ENCODE measurements at places on chromosomes 13 and 19.
A peak's percentile ranks its signal among the peaks of the same experiment; 100 is the strongest.

DNA sequence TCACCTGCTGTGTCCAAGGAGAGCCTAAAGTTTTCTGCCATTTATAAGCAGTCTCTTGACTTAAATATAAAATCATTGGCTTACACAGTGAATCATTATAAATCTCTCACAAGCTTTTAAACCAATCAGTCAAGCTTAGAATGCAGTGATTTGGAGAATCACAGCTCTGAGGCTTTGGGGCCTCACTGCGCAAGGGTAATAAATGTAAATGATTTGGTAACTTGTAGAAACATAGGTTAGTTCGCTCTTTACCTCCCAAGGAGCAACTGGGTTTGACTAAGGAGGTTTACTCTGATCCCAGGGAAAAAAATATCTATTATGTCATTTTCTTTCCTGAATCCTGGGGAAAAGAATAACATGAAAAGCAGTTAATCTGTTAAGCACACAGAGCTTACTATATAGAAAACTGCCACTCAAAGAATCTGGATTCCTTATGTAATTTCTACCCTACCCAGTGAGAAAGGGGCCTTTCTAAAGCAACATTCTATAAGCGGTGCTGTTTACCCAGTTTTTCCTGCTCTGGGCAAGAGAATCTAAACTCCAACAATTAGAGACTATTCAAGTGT lies 128.2 kb downstream of the MZT1 start:
- no peak for DNase-seq

GRCh38 chr13:103540382-103540765 lies 474.2 kb upstream of the SLC10A2 start:
- DNase-seq: no peak

DNA sequence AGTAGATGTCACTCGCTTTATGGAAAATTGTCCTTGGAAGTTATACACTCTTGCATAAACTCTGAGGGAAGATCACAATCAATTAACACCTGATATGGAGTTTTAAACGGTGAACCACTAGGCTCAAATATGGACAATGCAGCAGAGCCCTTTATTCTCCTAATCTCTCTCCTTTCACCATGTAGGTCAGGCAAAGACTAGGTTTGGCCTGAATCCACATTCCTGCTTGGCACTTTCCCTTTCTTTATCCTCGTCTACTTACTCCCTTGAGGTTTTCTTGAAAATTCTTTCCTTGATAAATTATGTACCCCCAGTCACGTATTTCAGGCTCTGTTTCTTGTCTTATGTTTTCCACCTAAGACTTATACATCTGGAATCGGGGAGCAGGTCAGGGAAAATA lies 751.7 kb downstream of the DACH1 start:
- no peak for DNase-seq

GRCh38 chr13:41312176-41312500 lies 1.1 kb downstream of the NAA16 start:
- DNase-seq: no peak

DNA sequence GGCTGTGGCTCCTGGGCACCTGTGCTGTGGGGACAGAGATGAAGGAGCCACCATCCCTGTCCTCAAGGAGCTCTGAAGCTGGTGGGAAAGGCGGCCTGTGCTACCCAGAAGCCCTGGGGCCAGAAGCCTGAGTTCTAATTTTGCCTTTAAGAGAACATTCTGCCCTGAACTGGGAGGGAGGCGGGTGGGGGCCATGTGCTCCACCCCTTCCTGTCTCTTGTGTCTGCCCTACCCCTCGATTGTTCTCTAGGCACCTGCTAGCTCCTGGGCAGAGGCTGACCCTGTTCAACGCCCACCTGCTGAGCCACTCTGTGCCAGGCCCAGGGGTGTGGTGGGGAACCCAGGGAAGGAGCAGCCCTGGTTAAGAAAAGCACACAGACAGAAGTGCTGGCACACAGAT lies 5.9 kb downstream of the TRAPPC6A start:
- DNase-seq: no peak

DNA sequence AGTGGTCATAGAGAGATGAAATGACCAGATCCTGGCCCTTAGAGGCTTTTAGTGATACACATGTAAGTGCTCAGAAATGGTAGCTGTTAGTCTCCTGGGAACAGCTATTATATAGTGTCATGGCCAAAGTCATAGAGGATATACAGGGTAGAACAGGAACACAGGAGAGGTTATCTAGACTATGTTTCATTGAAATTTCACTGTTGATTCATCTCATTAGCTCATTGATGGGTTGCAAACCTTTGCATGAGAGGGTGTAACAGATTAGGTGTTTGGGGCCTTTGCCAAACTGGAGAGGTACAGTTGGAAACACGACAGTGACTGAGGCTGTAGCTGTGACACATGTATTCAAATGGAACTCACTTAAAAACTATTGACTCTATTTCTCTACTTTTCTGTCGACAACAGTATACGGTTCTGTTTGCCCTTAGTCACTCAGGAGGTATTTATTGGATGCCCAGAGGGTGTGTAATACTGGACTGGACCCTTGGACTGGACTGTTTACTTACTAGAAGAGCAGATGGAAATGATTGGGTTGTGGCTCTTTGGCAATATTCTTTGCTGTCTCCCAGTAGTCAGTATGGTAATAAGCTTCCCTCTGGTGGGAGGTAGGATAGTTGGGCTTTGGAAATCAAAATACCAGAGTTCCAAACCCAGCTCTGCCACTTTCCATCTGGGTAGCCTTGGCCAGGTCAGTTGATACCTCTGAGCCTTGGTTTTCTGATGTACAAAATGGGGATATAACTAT lies 29.8 kb downstream of the ARHGAP35 start:
- no peak for DNase-seq

DNA sequence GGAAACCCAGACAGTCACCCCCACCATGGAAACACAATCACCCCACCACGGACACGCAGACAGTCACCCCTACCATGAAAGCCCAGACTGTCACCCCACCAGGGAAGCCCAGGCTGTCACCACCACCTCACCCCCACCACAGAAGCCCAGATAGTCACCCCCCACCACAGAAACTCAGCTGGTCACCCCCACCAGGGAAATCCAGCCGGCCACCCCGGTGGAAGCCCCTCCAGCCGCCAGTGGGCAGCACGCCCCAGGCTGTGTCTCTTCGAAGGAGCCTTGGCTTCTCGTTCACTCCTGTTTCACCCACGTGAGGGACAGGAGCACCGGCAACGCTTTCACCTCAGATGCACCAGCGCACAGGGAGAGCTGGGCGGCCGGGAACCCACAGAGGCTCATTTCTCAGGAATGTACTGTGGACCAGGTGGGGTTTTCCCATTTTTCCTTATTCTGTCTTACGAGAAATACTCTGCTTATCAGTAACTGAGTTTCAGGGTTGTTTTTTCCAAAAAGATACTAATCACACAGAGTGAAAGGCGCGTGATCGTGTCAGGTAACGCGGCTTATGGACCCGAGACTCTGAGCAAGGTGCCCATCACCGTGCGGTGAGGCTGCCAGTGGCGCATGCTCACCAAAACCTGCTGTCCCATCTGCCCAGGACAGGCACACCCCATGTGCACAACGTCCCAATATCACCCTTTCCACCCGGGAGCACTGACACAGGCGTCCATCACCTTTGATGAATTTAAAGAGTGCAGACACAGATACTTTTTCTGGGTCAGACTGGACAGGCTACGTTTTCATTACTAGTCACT lies 28.0 kb downstream of the CARS2 start:
- no peak for DNase-seq

GRCh38 chr13:71618159-71618558 lies 248.8 kb downstream of the DACH1 start:
- no peak for DNase-seq

DNA sequence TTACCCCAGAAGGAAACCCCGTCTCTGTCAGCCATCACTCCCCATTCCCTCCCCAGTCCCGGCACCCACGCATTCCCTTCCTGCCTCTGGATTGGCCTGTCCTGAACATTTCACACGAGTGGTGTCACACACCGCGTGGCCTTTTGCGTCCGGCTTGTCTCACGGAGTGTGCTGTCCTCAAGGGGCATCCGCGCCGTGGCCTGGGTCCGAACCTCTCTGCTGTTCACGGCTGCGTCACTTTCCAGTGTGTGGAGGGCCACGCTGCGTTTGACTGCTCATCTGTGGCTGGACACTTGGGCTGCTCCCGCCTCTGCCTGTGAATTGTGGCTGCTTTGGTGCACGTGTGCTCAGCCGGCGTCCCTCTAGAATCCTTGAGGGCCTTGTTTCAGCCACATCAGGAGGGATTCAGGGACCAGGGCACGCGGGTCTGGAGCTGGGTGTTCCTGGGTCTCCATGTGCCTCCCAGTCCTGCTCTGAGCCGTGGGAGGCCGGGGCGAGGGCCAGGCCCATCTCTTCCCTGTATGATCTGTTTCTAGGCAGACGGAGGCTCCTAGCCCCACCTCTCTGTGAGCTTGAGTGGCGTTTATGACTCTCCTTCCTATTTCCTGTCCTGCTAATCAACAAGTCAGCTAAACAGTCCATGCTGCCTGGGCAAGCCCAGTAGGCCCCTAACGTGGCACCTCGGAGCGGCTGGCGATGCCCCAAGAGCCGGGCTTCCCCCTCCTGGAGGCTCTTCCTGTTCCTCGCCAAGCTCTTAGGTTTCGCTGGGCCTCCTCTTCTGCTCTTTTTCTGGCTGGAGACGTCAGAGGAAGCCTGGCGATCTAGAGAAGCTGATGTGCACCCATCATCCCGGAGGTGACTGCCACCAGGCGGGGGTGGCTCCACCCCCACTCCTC lies 8.1 kb downstream of the STK11 start:
- DNase-seq: no peak

DNA sequence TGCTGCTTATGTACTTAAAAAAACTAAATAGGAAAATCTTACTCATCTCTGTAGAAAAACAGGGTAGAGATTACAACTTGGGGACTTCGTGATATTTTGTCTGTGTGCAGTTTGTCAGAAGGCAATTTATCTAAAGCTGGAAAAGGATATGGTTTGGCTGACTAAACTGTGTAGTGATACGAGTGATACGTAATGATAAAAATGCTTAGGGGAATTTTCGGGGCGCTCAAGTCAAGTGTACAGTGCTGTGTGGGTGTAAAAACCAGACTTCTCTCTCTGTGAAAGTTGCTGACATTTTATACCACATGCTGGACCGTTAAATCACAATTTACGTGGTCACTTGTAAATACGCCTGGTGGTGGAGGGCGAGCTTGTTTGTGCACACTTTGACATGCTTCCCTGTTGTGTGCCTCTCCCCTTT lies 221.7 kb downstream of the KCNRG start:
- no peak for DNase-seq

- DNase-seq: no peak
Observed at GRCh38 chr13:27264181-27264580, 6.4 kb upstream of the RASL11A start.

GRCh38 chr19:38642176-38642575 lies 5.3 kb upstream of the ACTN4 start:
- no peak for DNase-seq

- no peak for DNase-seq
Observed at GRCh38 chr13:114140131-114140905, 7.9 kb upstream of the RASA3 start.

- DNase-seq: no peak
Observed at GRCh38 chr13:74732736-74733385, 598.7 kb upstream of the KLF12 start.

GRCh38 chr13:20998649-20999415 lies 62.6 kb downstream of the LATS2 start:
- DNase-seq: no peak

- DNase-seq: no peak
Observed at GRCh38 chr19:1384478-1385110, 887 bp downstream of the NDUFS7 start.

- DNase-seq: no peak
Observed at GRCh38 chr19:28737021-28737895, 475.7 kb downstream of the UQCRFS1 start.

- DNase-seq: no peak
Observed at GRCh38 chr19:1233115-1233667, 4.6 kb downstream of the CBARP start.

- DNase-seq: no peak
Observed at GRCh38 chr19:33320636-33321035, 18.3 kb upstream of the CEBPA start.

DNA sequence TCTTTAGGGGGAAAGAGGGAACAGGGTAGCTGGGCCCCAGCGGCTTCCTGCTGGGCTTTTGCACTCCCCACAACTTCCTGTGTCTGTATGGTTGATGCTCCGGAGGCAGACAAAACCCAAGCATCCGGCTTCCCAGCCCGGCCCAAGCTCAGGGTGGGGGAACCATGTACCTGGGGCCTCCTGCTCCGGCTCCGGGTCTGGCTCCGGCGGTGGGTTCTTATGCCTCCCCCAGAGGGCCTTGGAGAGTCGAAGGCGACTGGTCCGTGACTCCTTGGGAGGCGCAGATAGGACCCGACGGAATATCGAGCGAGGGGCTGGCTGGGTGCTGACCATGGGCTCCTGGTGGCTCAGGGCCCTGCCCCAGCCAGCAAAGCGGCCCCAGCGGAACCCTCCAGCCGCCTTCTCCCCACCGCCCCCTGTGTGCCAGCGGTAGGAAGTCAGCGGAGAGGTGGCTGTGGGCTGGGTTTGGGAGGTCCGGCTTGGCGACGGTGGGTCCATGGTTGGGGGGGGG lies 428 bp downstream of the RASAL3 start:
- peak; percentile 52 for DNase-seq

DNA sequence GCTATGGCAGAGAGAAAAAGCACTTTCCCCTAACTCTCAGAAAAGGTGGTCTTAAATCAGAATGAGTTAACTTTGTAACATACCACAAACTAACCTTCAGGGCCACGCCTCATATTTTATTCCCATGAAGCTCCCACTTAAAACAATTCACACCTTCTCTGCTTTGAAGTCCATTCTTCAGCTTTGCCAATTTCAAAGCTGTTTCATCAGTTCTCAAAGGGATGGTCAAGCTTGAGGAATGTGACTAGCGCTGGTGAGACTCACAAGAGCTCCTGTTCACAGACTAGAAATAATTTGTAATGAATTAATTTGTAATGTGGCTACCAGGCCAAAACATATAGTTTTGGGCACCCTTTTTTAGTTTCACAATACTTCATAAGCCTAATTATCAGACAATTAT lies 68.2 kb downstream of the STK24 start:
- DNase-seq: no peak

GRCh38 chr13:91767651-91768050 lies 369.2 kb downstream of the GPC5 start:
- no peak for DNase-seq

DNA sequence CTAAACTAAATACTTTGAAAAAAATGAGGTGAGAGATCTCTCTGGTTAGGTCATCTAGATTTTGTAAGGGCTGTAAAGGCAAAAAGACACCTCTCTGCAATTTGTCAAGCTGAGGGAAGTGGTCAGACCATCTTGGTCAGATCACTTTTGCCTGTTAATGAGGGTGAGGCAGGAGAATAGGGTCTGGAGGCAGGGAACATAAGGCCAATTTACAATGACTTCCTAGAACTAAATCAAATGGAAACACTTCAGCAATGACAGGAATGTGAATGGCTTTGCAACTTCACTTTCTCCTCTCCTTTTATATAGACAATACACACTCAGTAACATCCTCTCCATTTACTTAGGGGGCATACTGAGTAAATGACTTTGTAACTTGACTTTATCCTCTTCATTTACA lies 1653.4 kb downstream of the SLITRK5 start:
- DNase-seq: no peak

- DNase-seq: no peak
Observed at GRCh38 chr19:51607920-51608562, 22.2 kb downstream of the SIGLEC5 start.

Data from activated CD8-positive, alpha-beta memory T cell treated with anti-CD3 and anti-CD28 coated beads for 1 hour (primary cell).